Smooth muscle cell of the brain vasculature (primary cell): ENCODE measurements at places on chromosomes 4 and X.

GRCh38 chr4:5034206-5034605 lies 14.9 kb upstream of the CYTL1 start:
- no peak for DNase-seq

GRCh38 chrX:5998901-5999300 lies 229.8 kb downstream of the NLGN4X start:
- no peak for DNase-seq

DNA sequence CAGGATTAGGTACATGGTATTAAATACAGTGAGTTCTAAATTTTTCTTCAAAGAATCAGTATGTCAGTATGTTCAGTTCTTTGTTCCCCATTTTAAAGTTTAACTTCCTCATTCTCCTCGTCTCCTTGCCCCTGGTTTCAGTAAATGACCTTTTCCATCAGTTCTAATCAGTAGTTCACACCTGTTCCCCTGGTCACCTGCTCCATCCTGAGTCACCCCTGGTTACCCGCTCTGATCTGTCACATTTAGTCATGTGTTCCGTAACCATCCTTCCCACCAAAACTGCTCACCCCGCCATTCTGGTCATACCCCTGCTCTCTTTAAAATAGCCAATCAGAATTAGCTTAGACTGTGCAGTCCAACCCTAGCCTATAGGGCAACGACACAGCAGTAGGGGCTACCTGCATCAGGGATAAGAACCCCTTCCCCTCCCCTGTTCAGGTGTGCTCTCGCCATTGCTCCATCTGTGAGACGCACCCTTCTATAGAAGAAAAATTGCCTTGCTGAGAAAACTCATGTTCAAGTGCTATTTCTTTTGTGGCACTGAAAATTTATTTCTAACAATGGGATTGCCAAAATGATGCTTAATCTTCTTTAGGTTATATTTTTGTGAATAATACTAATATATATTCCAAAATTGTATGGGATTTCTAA lies 181.3 kb downstream of the OR13H1 start:
- DNase-seq, result no peak

- DNase-seq, result no peak
Measured at GRCh38 chr4:1826531-1827350, 29.2 kb downstream of the LETM1 start.

GRCh38 chr4:1474126-1475090 lies 68.2 kb upstream of the NKX1-1 start:
- no peak for DNase-seq

- no peak for DNase-seq
Measured at GRCh38 chrX:148874636-148875246, 374.3 kb downstream of the AFF2 start.

- no peak for DNase-seq
Measured at GRCh38 chr4:74884266-74884665, 48.6 kb upstream of the PARM1 start.

- no peak for DNase-seq
Measured at GRCh38 chr4:77036206-77036605, 39.6 kb downstream of the CCNI start.

DNA sequence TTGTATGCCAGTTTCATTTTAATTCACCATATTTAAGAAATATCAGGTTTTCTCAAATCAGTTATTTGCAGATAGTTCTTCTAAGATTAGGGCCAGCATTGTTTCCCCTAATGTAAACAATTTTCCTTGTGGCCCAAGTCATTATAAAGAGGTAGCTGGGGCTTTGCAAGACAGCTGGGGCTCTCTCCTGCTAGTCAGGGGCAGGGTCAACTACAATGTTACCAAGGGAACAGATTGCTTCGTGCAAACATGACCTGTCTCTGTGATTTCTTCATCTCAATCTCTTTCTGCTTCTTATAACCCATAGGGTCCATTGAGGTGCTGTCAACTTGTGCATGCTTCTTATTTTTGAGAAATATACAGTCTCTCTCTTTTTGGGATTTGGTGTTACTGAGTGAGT lies 12.1 kb downstream of the ARMCX6 start:
- no peak for DNase-seq

DNA sequence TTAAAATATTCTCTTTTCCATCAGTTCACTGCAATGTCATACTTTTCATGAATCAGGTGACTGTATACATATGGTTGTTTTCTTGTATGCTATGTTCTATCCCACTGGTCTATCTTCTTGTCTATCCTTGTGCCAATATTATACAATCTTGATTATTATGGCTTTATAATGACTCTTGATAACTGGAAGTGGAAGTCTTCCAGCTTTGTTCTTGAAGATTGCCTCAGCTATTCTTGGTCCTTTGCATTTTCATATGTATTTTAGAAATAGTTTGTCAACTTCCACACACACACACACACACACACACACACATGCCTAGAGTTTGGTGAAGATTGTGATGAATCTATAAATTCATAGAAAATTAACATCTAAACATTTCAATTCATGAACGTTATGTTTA lies 67.9 kb downstream of the SHROOM3 start:
- no peak for DNase-seq

DNA sequence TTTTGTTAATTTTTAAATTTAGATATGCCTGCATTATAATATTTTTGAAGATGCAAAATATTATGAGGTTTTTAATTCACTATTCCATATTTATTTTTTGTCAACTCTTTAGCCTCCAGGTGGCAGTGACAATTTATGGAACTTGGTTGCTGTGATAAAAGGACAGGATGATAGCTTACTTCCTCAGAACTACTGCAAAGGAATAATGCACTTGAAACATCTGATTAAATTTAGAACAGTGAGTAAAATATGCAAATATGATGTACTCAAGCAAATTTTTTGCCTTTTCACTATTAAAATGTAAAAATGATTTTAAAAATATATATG lies 45.1 kb downstream of the SPATA4 start:
- DNase-seq, result no peak

- no peak for DNase-seq
Measured at GRCh38 chrX:115560211-115560977, 580 bp upstream of the PLS3 start.

DNA sequence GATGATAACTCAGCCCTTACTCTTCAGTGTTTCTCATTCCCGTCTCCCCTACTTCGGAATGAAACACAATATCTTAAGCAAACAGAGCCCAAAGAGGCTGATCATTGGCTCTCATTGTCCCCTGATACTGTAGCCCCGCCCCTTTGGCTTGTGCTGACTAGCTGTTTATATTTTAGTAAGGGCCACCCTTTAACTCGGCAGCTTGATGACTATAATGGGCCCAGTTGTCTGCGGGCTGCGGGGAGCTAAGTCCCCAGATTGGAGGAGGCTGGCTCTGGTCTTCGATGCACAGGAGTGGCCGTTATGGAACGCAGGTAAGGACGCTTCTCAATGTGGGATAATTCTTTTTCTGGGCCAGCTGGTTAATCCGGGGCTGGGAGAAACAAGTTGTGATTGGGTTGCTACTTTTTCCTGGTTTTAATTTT lies at the start of gene TRIM2:
Gene TRIM2, plus strand, starts transcription at position 197 of the 425 bp plus-strand sequence. Its CDS starts 88 bp downstream, at position 285.
- peak; percentile 26 for DNase-seq

DNA sequence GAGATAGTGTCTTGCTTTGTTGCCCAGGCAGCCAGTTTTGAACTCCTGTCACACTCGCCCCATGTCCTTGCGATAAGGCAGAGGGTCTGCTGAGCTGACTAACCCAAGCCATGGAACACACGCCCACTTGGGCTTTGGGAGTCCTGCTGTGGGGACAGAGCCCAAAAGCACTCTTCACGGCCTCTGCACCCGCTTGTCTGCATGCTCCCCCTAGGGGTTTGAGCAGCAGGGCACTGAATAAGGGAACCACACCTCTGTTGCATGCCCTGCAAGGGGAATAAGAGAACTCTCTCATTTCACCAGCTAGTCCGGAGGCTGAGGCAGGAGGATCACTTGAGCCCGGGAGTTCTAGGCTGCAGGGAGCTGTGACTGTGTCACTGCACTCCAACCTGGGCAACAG lies 166.0 kb downstream of the STAG2 start:
- DNase-seq, result no peak
